ENCODE measurements at places on chromosomes 6 and 20.

GRCh38 chr6:79031821-79032590 lies 46.0 kb downstream of the PHIP start:
- DNase-seq, result no peak

- DNase-seq, result no peak
These were observed 104.8 kb downstream of the PSMB1 start for GRCh38 chr6:170448317-170448716.

- DNase-seq, result no peak
These were observed 217.3 kb downstream of the ATXN1 start for GRCh38 chr6:16544006-16544405.

- DNase-seq, result no peak
These were observed 182.7 kb downstream of the TBX18 start for GRCh38 chr6:84581494-84582259.

GRCh38 chr6:118122801-118123200 lies 215.7 kb downstream of the SLC35F1 start:
- DNase-seq, result no peak

DNA sequence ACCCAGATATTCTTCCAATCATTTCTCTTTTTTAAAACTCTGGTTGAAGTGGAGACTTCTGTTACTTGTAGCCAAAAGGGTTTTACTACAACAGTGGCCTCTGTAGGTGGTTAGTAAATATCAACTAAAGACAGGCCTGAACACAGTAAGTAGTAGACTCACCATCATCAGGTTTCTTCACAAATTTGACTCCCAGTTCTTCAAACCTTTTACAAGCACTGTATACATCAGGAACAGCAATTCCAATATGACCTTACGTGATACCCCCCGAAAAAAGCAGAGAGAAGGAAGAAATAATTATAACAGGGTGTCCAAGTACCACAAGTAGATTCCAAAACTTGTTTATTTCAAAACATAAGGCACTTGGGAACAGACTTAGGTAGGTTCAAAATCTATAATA lies 21.1 kb downstream of the GLO1 start:
- DNase-seq, result no peak

GRCh38 chr20:20568604-20569205 lies 143.7 kb downstream of the RALGAPA2 start:
- DNase-seq, result peak; percentile 25

GRCh38 chr20:37506152-37506725 lies 14.8 kb upstream of the NNAT start:
- no peak for DNase-seq

DNA sequence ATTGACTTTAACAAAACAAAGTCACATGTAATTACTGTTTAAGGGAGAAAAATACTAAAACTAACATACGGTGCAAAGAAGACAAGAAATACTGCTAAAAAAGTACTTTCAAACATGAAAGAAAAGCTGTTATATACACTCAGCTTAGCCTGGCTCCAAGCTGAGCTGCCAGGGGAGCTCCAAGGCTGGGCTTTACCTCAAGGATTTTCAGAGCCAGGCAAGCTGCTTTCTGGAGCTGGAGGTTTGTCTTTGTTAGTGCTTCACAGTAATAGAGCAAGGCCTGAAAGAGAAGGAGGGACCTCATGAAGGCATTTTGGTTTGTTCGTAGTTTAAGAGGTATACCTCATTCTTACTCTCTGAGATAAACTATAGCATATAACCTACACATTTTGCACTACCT lies 19.6 kb upstream of the ARMH2 start:
- no peak for DNase-seq

- no peak for DNase-seq
These were observed 37.0 kb upstream of the IER3 start for GRCh38 chr6:30781395-30781742.

- DNase-seq, result no peak
These were observed 15.4 kb upstream of the HMGCLL1 start for GRCh38 chr6:55594442-55594841.

DNA sequence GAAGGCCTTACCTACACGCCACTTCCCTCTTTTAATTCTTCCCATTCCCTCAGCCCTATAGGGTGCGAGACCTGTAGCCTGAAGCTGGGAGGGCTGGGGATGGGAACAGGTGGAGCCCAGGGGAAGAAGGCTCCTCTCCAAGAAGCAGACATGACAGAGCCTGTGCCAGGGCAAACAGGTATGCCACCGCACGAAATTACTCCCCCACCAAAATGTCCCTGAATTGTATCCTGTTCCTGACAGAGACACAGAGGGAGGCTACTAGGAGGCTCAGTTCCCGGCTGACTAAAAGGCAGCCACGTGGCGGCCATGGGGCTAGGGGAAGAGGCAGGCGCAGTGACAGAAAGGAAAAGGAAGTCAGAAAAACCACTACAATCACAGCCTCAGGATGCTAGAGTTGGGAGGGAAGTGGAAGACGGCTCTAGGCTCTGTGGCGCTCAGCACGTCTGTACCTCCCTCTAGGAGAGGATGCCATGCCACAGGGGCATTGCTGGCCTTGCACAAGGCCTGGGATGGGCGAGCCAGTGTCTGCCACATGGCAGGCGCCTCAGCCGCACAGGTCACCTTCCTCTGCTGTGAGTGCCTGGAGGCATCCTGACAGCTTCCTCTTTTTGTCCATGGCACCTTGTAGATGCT lies 27.7 kb downstream of the TFEB start:
- DNase-seq, result no peak

DNA sequence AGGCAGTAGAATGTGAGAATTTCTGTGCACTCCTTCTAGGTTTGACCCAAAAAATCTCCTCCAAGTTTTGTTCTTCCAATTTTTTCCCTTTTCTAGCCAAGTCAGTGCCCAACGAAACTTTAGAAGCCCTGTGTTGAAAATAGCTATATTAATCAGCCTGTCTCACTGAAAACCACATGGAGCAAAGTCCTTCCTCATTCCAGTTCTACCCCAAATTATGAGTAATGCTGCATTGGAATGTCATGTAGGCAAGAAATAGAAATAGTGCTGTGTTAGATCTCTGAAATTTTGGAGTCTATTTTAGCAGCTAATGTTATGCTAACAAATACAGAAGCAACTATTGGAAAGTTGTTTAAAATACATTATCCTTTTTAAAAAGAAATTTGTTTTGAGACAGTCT lies 725.5 kb downstream of the TBC1D32 start:
- no peak for DNase-seq

DNA sequence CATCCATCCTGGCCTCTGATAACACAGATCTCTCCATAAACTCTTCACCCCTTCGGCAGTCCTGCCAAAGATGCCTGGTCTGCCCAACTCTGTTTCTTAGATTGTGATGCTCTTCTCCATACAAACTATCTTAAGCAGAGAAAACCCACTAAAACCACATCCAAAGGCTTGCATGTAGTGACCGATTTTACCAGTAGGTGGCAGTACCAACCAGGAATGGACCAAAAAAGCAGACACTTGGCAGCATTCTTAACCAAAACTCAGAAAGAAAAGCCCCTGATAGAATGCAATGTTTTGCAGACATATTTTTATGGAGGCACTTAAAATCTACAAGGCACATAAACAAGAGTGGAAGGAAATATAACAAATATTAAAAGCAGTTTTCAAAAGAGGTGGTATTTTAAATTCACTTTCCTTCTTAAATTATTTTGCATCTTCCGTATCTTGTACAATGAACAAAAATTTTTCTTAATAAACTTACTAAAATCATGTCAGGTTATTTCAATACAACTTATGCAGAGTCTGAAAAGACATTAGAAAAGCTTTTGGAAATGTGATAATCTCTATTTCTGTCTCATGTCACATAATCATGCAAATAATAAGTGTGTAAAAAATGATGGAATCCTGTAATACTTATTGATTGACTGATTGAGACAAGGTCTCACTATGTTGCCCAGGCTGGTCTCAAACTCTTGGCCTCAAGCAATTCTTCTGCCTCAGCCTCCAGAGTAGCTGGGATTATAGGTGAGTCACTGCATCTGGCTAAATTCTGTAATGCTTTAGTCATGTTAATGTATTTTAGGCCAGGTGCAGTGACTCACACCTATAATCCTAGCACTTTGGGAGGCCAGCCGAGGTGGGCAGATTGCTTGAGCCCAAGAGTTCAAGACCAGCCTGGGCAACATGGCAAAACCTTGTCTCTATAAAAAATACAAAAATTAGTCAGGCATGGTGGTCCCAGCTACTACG lies 29.4 kb downstream of the LRP11 start:
- DNase-seq, result peak; percentile 13

- DNase-seq, result no peak
These were observed 165.6 kb downstream of the ALDH8A1 start for GRCh38 chr6:134784336-134784735.

DNA sequence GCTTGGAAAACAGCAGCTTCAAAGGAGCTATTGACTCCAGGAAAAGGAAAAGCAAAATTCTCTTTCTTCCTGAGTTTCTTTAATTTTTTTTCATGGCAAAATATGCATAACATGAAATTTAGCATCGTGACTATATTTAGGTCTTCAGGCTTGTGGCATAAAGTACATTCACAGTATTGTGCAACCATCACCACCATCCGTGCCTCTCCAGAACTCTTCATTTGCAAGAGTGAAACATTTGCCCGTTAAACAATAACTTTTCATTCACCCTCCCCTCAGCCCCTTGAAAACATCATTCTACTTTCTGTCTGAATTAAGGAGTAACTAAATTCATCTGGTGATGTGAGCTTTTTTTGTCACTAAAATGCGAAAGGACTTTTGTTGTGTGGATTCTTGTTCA lies 251.7 kb downstream of the PHACTR1 start:
- DNase-seq, result no peak

DNA sequence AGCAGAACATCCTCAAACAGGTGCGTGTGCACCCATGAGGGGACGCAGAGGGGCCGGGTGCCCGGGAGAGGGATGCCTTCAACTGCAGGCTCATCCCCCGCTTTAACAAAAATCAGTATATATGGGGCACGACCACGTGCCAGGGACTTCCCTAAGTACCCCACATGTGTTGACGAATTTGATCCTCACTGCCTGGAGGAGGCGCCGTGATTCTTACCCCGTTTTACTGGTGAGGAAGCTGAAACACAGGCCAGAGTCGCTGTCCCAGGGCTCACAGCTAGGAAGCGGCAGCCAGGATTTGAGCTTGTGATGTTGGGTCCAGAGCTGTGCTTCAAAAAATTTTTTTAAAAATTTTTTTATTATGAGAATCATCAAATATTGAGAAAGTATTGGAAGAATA lies 44.8 kb downstream of the ITPR3 start:
- no peak for DNase-seq

GRCh38 chr6:89023591-89024441 lies 56.7 kb upstream of the PNRC1 start:
- DNase-seq, result no peak

DNA sequence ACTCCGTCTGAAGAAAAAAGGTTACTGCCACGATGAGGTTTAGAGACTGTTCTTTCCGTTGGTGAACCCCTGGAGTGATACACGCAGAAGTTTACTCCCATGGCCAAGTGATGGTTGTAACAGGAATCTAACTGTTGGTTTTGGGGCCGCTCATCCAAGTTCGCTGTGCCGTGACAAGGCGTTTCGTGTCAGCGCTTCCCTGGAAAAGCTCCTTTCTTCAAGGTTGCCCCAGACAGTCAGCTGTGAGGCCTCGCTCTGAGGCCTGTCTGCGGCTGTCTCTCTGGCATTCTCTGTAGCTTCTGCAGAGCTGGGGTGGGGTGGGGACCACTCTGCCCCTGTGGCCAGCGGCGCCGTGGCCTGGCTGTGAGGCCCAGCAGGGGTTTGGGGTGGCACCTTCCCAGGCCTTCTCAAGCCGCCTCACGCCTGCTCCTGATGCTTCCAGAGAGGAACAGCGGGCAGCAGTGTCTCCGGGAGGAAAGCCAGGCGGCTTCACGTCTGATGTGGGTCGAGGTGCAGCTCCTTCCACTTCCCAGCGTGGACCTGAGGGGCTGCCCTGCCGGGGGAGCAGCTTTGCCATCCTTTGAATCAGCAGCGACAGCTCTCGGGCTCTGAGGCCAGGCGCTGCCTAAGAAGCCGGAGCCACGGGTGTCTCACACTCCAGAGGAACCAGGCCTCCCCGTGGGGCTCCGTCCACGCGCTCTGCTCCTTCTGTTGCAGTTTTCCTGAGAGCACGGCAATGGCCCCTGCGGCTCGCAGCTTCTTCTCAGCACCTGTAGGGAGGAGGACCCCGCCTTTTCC lies 76.2 kb downstream of the SMOC2 start:
- no peak for DNase-seq

GRCh38 chr20:44039741-44040140 lies 125.1 kb downstream of the TOX2 start:
- no peak for DNase-seq

- no peak for DNase-seq
These were observed 121.2 kb downstream of the RFPL4B start for GRCh38 chr6:112468359-112468758.

DNA sequence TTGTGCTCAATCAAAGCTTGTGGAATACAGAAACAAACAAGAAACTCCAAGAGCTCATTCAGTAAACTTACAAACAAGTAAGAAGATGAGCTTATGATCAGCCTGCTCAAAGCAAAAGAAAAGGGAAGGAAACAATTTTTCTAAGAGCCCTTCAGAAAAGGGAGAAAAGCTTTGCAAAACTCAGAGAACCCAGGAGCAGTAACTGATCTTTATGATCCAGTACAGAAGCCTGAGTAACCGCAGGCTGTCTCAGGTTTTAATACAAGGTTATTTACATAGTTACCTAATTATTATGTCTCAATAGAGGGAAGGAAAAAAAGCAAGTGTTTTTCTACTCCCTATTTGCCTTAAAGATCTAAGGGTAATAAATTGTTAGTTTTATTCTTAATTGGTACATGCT lies 226.5 kb downstream of the MAFB start:
- DNase-seq, result no peak

DNA sequence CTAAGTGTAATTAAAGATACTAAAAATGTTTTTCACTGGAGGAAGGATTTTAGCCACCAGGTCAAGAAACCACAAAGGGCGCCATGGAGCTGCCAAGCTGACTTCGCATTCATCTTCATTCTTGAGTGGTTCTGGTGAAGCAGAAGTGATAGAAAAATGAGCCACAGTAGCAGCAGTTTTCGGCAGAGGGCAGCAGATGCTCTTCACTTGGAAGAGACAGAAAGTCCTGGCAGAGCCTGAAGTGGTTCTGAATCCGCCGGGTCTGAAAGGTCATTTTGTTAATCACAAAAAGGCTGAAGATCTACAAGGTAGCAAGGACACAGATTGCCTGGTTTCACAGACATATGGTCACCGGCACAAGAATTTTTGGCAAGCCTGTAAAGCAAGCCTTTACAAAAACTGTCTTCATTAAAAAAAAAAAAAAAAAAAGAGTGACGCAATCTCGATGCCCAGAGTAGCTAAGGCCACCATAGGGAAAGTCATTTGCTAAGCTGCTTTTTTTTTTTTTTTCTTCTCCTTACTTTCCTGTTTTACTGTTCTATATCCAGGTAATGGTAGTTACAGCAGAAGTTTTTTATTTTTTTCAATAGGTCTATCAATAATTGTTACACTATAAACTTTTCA lies 345.1 kb upstream of the AGPAT4 start:
- DNase-seq, result peak; percentile 51

- no peak for DNase-seq
These were observed 42.5 kb upstream of the HBS1L start for GRCh38 chr6:135097172-135097571.

- no peak for DNase-seq
These were observed 21.7 kb downstream of the MTCL3 start for GRCh38 chr6:127497410-127497809.

GRCh38 chr6:143689852-143690251 lies 12.1 kb downstream of the PHACTR2 start:
- no peak for DNase-seq

Measured in nucleus accumbens (tissue), 56 donors.